ENCODE measurements at places on chromosomes 11 and 22.

- DNase-seq: no peak
Measured at GRCh38 chr22:35605369-35605680, 11.8 kb downstream of the MB start.

DNA sequence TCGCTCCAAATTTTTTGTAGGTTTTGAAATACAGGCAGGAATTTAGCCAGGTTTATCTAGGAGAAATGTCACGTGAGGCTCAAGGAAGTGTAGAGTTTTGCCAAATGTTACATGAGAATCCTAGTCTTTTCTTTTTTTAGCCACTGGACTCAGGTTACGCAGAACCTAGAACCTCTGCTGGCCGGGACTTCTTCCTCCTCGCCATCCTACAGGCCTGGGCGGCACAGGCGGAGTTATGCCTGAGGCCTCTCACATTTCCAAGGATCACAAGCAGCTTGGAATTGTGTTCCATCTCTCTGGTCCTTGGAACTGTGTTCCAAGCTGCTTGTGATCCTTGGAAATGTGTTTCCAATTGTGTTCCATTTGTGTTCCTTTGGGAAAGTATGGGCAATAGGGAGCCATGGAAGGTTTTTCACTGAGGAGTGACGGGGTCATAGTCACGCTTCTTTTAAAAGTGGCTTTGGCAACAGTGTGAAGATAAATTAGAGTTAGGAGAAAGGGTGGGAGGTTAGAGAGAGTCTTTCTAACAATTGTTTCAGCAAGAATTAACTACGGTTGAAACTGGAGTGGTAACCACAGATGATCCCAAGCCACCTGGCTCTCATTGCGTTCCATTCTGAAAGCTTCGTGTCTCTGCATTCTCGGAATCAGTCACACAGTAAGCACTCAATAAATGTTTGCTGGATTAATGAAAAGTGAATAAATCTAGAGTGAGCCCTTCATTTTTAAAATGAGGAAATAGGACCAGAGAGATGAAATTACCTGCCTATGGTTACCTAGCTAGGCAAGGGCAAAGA, 12.5 kb upstream of the POU2AF1 start:
- no peak for DNase-seq

- no peak for DNase-seq
Measured at GRCh38 chr11:36121054-36121453, 168.2 kb downstream of the COMMD9 start.

GRCh38 chr22:43013355-43014315, 1.3 kb downstream of the PACSIN2 start:
- DNase-seq: no peak

DNA sequence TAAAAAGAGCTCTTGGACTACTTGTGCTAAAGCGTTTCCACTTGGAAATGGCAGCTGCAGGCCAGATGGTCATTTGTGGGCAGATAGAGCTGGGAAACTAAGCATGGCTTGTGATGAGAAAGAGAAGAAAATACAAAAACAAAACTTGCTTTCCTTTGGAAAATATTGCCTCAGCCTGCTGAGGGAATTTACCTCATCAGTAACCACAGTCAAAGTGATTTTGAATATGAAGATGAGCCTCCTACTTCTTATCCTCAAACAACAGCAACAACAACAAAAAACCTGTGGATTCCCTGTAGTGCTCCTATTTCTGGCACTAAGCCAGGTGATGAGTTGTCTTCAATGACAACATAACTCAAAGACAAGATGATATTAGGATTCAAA, 62.7 kb upstream of the FIBIN start:
- no peak for DNase-seq

DNA sequence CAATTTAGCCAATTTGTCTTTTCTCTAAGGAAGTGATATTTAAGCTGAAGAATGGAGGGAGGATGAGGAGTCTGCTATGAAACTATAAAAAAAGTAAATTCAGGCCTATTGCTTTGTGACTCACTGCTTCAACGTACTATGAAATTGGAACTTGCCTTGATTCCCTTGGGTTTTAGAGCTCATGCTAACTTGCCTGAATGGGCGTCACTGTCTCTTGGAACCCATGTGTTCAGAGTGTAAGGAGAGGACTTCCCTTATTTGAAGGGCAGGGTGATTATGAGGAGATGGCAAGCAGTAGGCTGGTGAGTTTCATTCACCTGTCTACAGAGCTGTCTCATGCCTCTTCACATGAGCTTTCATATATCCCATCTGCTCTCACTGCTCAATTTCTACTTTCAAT, 28.7 kb upstream of the WT1 start:
- no peak for DNase-seq

DNA sequence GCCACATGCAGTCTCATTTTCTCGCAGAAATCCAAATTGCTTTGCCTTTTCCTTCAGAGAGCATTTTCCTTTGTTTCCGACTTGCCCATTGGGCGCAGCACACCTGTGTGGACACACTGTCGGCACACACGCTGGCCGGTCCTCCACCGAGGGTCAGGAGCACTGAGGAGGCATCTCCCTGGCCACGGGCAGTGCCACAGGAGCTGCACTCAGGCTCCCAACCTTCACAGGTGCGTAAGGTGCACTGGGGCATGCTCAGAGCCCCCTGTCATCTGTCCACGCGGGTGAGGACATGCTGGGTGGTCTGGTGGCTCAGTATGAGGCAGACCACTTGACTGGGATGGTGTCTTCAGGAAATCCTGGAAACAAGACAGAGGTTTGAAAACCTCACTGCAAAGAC, 779.1 kb downstream of the BRD1 start:
- no peak for DNase-seq

DNA sequence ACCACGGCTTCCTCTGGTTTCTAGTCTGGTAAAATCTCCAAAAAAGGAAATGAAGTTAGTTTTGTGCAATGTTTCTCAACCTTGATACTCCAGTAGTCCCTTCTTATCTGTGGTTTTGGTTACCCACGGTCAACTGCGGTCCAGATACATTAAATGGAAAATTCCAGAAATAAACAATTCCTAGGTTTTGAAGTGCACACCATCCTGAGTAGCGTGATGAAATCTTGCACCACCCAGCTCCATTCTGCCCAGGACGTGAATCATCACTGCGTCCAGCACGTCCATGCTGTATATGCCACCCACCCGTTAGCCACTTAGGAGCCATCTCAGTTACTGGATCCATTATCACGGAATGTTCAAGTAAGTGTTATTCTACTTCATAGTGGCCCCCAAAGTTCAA, 117.0 kb downstream of the FBXO7 start:
- DNase-seq: no peak

DNA sequence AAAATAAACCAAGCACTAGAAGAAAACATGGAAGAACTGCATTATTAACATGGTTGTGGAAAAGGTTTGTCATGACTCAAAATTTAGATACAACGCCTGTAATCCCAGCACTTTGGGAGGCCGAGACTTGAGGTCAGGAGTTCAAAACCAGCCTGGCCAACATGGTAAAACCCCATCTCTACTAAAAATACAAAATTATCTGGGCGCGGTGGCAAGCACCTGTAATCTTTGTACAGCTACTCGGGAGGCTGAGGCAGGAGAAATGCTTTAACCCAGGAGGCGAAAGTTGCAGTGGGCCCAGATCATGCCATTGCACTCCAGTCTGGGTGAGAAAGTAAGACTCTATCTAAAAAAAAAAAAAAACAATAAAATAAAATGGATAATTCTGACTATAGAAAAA, 23.7 kb downstream of the GNB1L start:
- no peak for DNase-seq

GRCh38 chr11:117701781-117702180, 95.2 kb downstream of the DSCAML1 start:
- DNase-seq: no peak

DNA sequence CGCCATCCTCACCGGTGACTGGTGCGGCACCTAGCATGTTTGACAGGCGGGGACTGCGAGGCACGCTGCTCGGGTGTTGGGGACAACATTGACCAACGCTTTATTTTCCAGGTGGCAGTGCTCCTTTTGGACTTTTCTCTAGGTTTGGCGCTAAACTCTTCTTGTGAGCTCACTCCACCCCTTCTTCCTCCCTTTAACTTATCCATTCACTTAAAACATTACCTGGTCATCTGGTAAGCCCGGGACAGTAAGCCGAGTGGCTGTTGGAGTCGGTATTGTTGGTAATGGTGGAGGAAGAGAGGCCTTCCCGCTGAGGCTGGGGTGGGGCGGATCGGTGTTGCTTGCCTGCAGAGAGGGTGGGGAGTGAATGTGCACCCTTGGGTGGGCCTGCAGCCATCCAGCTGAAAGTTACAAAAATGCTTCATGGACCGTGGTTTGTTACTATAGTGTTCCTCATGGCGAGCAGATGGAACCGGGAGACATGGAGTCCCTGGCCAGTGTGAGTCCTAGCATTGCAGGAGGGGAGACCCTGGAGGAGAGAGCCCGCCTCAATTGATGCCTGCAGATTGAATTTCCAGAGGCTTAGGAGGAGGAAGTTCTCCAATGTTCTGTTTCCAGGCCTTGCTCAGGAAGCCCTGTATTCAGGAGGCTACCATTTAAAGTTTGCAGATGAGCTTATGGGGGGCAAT, 1.1 kb downstream of the NEAT1 start:
- no peak for DNase-seq

GRCh38 chr11:123547180-123547579, 107.2 kb downstream of the SCN3B start:
- no peak for DNase-seq

GRCh38 chr11:92140021-92140420, 84.6 kb upstream of the FAT3 start:
- DNase-seq: no peak

Data from putamen (tissue), 1 donor.